ENCODE measurements at places on chromosomes 1 and 21.

GRCh38 chr1:88730132-88730675, 46.1 kb downstream of the PKN2 start:
- DNase-seq = no peak

- DNase-seq = no peak
Measured at GRCh38 chr1:200445213-200445612, 35.4 kb upstream of the ZNF281 start.

- no peak for DNase-seq
Measured at GRCh38 chr1:169548282-169548681, 38.0 kb downstream of the F5 start.

- DNase-seq = no peak
Measured at GRCh38 chr1:43285269-43285990, at the start of gene C1orf210. Gene C1orf210, minus strand, starts transcription at chr1:43285581. Its CDS starts 2,311 bp downstream, at chr1:43283270.

DNA sequence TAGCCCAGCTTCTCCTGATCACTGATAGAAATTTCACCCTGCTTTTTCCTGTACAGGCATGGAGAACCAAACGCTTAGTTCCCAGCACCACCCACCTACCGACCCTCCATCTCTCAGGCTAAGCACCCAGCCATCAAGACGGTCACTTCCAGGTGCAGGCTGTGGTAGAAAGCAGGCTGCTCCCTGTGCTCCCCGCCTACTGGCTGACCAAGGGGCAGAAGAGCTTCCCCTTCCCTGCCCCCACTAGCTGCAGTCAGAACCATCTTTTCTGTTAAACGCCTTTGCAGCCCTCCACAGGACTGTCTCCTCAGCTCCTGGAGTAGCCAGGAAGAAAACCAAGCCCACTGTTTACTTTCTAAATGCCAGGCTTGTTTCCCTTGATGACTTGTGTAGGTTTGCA, 23.0 kb downstream of the SPATA46 start:
- no peak for DNase-seq

- no peak for DNase-seq
Measured at GRCh38 chr1:22450351-22451021, 1.2 kb upstream of the ZBTB40 start.

DNA sequence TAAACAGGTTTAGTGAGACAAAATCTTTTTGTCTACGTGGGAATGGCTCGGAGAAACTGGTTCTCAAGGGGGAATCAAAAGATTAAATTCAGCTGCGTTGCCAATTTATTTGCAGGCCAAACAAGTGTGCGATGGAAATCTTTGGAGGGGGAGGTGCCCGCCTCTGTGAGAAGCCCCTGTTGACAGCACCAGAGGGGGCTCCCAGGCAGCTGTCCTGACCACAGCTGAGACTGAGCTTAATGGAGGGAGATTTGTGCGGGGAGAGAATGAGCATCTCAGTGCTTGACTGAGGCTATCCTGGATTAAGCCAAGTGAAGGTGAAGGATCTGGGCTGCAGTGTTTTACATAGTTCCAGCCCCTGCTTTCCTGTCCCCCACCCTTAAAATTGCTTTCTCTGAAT, 169.7 kb downstream of the ATG4C start:
- no peak for DNase-seq

GRCh38 chr1:228776449-228776848, 41.2 kb downstream of the RHOU start:
- DNase-seq = no peak

GRCh38 chr1:11736746-11737639, 1.1 kb downstream of the AGTRAP start:
- DNase-seq = peak; percentile 76

GRCh38 chr1:179857009-179857408, 20.6 kb downstream of the TOR1AIP2 start:
- DNase-seq = no peak

GRCh38 chr21:36534656-36535055, 54.7 kb upstream of the CLDN14 start:
- DNase-seq = no peak

DNA sequence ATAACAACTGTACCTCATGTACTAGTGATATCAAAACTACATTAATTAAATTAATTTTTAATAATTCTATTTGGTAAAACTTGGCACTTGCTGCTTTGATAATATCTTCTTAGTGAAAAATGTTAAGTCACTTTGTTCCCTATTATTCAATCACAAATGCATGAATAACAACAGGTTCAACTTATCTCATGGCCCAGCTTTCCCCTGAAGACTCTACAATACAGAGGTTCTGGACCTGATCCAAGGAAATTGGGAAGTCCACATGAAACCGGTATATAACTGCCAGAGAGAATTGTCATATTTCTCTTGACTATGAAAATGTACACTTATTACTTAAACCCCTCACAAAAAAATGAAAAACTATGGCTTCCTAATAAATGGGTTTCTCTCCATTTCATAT, 33.9 kb upstream of the PTPRC start:
- DNase-seq = no peak

DNA sequence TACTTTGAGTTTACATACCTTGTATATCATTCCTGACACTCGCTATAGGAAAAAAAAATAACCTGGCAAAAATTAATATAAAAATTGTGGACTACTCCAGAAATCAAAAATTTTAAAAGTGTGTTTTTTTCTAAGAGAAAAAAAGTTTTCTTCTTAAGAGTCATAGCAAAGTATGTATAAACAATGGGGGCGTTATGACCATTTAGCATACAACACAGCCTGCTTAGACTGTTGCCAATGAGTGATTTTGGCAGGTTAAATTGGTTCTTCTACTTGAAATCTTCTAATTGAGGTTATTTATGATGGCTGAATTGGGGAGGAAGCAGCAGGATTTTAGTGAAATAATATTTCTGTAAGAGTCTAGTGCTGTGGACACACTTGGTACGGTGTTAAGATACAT, 130.5 kb upstream of the USH2A start:
- DNase-seq = no peak

GRCh38 chr1:86933562-86934377, 19.3 kb downstream of the HS2ST1 start:
- DNase-seq = no peak

- no peak for DNase-seq
Measured at GRCh38 chr1:150132372-150132771, 17.3 kb upstream of the PLEKHO1 start.

GRCh38 chr1:221740369-221740992, 1.4 kb downstream of the DUSP10 start:
- DNase-seq = no peak

- no peak for DNase-seq
Measured at GRCh38 chr1:119739150-119739549, 27.4 kb downstream of the PHGDH start.

GRCh38 chr1:58968360-58968952, 184.6 kb upstream of the JUN start:
- DNase-seq = peak; percentile 91

DNA sequence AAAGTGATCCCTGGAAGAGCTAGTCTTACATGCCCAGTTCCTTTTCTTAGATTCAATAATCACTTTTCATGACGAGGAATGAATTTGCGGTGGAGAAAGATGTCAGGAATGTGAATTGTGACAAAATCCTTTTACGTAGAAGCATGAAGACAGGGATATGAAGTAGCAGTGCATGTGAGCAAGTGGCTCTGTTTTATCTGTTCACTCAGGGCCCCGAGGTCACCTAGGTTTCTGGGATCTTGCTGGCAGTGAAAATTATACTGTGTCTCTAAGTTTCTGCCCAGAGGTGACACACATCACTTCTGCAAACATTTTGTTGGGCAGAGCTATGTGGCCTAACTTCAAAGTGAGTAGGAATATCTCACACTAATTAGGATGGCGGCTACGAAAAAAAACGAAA, 79.3 kb downstream of the USP25 start:
- no peak for DNase-seq

GRCh38 chr1:214004014-214004413, 16.2 kb downstream of the PROX1 start:
- no peak for DNase-seq

DNA sequence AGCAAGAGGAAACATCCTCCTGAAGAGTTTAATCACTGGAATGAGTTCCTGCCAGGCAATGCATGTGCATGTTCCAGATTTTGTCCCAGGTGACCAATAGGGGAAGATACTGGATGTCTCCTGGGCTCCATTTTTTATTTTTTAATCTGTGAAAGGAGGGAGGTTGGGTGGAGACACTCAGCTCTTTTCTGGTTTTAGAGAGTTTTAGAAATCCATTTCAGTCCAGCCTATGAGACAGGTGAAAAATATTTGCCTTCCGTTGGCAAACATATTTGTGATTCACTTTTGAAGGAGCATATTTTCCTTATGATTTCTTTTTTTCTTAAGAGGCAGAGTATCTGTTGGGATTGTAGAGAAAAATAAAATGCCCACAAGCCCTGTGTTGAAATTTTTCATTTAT, 70.7 kb downstream of the ABCA4 start:
- DNase-seq = no peak

- DNase-seq = no peak
Measured at GRCh38 chr1:116740746-116741145, 13.5 kb upstream of the CD2 start.

GRCh38 chr1:168114845-168115244, 21.9 kb downstream of the GPR161 start:
- no peak for DNase-seq

DNA sequence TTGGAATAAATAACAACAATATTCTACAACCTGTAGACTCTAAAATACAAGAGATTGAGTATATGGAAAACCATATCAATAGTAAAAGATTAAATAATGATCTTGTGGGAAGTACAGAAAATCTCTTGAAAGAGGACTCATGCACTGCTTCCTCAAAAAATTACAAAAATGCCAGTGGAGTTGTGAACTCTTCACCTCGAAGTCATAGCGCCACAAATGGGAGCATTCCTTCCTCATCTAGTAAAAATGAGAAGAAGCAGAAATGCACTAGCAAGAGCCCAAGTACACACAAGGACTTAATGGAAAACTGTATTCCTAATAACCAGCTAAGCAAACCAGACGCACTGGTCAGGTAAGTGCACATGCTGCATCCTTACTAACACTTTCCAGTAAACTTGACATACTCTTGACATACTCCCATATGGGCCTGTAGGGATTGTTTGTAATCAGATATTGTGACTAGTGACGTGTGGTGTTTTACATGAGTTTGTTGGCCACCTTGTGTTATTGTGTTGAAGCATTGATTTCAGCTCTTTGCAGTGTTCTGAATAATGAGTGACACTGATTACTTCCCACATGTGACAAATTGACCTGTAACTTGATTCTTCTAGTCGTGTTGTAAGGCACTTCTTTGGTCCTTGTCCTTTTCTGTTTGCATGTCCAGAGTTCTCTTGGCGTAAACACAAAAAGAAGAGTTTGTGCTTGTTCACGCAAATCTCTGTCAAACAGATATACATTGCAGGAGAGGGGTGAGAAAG, 28.0 kb downstream of the MACO1 start:
- no peak for DNase-seq

GRCh38 chr1:204894031-204894430, 23.4 kb downstream of the NFASC start:
- no peak for DNase-seq

DNA sequence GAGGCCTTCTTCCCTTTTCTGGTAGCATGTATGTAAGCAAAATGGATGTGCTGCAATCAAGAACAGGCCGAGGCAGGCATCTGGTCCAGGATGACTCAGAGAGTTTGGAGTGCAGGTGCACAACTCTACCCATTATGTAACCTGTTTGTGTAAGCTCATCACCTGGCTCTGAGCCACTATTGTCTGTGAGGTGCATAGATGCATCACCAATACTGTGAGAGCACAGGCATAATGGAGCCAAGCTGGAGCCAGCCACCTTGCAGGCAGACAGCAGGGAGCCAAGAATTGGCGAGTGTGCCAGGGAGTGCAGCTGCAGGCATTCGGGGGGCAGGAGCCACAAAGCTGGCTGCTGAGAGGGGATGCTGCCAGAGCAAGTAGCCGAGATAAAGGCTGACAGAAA, 549.9 kb upstream of the RGS18 start:
- no peak for DNase-seq

- DNase-seq = no peak
Measured at GRCh38 chr1:150778409-150778808, 12.8 kb upstream of the CTSS start.

- no peak for DNase-seq
Measured at GRCh38 chr21:34807881-34808568, 139.2 kb downstream of the CLIC6 start.

DNA sequence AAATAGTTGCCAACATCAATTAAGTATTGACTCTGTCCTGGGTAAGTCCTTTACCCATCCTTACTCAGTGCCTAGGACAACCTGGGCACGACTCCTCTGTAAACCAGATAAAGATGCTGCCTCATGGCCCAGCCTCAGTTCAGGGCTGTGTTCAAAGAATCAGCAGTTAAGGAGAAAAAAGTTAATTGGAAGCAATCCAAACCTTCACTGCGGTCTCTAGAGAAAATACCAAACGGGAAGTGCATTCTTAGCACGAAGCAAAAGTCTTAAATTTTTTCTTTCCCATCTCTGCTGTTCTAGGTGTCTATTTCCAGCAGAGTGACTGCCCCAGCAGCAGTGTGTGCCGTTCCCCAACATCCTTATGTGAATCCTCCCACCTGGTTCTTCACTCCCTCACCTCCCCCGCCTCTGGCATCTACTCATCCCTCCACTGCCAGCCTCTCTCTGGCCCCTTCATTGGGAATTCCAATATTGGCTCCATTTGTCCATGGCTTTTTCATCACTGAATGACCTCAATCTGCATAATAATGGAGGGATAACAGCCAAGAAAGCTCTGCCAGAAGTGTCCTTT, 23.2 kb downstream of the KANK4 start:
- no peak for DNase-seq

GRCh38 chr21:28752131-28752530, 240.5 kb downstream of the LTN1 start:
- no peak for DNase-seq

GRCh38 chr21:32334980-32335531, 36.4 kb downstream of the MRAP start:
- no peak for DNase-seq

DNA sequence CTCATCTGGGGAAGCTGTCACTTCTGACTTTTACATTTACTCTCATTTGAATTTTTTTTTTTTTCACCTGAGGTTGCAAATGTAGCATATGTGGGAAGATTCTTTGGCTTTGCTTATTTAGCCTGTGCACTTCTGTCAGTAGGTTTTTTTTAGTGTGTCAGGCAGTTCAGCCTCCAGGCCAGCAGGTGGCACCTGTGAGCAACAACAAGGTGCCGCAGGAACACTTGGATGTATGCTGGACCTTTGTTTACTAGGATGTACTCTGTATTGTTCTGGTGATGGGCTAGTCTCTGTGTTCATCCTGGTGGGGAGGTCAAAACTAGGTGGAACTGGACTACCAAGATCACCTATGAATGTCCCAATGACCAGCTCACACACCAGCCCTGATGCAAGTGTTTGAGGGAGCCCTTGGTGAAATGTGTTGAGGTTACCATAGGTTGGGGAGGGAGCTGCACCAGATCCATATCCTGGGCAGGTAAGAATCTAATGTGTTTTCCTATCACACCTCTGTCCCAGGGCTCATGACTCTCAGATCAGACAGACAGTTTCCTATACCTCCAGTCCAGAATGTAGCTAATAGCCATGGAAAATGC, 618.2 kb downstream of the BRINP3 start:
- DNase-seq = no peak

- DNase-seq = no peak
Measured at GRCh38 chr1:21287905-21288514, 2.3 kb downstream of the ECE1 start.

- DNase-seq = peak; percentile 91
Measured at GRCh38 chr1:165827268-165828102, at the start of gene UCK2. Gene UCK2, plus strand, starts transcription at chr1:165827614. Its CDS starts 220 bp downstream, at chr1:165827834.

Measured in right cardiac atrium (tissue), 5 donors.